ENCODE measurements at places on chromosomes 6 and 20.

GRCh38 chr20:22526512-22527012, 57.8 kb downstream of the FOXA2 start:
- no peak for DNase-seq

DNA sequence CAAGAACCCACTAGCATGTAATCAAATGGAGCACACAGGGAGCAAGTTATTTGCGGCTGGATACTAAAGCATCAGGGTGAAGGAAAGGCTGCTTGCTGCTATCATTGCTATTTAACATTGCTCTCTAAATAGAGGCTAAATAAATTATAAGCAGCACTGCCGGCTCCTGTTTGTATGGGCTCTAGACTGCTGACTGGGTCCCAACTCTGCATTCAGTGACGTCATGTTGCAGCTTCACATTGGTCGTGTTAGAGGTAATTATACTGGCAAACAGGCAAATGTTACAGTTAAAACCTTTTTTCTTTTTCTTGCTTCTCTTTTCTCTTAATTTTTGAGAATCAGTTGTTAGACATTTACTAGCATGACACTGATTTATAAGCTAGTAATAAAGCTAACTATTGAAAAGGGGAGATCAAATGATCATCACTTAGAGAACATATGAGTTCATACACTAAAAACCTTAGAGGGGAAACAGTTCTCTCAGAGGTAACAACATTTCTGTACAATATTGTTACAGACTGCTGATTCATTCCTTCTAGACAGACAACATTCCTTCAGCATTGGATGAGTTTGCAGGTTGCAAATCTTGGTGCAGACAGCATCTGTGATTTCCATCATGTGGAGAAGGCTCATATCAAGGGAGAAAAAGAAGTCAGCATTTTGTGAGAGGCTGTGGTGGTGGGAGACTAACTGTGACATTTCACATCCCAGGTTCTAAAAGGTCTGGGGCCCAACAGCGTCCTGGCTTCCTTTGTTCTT, 15.9 kb downstream of the RFPL4B start:
- peak; percentile 58 for DNase-seq

- DNase-seq = peak; percentile 20
Observed at GRCh38 chr20:21353236-21353635, 44.1 kb downstream of the NKX2-4 start.

GRCh38 chr6:35298625-35299140, 1.1 kb downstream of the DEF6 start:
- no peak for DNase-seq

DNA sequence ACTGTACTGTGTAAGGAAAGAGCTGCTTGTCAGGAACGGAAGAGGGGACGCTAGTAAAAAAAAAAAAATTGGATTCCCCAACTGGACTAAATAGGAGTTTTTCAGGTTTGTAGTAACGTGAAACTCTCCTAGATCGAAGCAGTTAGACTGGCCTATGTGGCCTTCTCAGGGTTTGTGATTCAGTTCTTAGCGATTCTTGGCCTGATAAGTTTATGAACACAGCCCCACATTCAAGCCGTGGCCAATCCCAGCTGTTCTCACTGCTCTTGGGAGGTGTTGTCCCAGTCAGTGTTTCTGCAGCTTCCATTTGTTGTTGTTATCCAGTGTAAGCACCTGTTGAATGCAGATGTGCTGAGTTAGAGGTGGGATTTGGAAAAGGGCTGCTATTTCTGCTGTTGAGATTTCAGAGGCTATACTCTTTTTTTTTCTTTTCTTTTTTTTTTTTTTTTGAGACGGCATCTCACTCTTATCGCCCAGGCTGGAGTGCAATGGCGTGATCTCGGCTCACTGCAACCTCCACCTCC, 29.7 kb downstream of the TAF8 start:
- no peak for DNase-seq

DNA sequence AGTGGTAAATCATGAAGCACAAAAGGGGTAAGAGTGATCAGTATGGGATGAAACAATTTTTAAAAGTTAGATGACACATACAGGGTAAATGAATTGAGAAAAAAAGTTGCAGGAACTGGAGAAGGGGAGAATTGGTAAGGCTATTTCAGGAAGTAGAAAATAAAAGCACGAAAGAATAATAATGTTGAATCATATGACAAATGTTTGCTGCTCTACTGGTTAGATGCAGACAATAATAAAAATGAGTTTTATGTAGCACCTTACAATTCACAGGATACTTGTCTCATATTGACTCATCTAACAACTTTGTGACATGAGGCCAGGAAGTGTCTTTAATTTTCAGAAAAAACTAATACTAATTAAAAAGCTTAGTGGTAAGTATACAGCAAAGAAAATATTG, 566.5 kb upstream of the MARCKS start:
- no peak for DNase-seq

- DNase-seq = peak; percentile 85
Observed at GRCh38 chr20:46814366-46815232, 80.0 kb upstream of the EYA2 start.

DNA sequence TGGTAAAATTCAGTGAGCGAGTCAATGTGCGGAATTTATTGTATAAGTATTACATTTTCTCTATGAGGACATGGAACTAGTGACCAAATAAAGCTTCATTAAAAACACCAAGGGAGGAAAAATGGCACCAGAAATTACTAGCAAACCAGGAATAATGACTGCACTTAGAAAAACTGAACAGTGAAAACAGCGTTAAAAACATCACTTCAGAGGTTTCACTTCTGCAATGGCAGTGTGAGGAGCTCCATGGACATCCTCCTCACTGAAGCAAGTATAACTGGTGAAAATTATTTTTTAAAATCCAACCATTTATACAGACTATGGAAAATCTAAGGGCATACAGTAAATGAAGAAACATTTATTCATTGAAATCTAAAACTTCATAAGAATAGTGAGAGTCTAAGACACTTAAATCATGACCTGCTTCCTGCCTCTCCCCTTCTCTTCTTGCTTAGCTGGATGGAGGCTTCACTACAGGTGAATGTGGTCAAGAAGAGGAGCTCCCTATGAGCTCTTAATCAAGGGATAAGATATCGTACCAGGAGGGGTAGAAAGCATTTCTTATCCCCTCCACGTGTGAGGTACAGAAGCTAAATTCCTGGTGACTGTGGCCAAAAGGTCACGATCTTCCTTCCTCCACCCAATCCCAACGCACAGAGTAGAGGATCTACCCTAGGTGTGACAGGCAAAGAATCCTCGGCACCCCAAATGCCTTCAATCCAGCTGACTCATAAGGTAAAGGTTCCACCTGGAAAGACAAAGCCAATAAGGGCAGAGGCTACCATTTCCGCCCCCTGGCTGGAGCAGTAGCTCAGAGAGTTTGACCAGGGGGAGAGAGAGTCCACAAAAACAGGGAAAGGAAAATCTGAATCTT, 12.3 kb upstream of the ASF1A start:
- DNase-seq = no peak

DNA sequence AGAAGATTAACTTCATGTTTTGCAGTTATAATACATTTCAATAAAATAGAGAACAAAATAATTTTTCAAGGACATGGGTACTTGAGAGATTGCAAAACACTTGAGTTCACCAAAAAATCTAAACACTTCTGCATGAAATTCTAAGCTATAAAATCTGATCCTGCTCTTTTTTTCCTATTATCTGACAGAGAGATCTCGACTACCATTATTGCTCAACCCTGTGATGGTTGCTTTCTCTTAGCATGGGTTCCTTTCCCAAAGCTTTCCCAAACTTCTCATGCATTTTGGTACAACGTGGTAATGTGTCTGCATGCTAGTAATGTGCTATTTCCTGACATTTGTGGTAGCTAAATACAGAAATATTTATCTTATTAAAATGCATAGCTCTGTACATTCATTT, 1243.1 kb upstream of the ADGRB3 start:
- no peak for DNase-seq

- peak; percentile 48 for DNase-seq
Observed at GRCh38 chr20:53223626-53224172, 251.5 kb downstream of the TSHZ2 start.

DNA sequence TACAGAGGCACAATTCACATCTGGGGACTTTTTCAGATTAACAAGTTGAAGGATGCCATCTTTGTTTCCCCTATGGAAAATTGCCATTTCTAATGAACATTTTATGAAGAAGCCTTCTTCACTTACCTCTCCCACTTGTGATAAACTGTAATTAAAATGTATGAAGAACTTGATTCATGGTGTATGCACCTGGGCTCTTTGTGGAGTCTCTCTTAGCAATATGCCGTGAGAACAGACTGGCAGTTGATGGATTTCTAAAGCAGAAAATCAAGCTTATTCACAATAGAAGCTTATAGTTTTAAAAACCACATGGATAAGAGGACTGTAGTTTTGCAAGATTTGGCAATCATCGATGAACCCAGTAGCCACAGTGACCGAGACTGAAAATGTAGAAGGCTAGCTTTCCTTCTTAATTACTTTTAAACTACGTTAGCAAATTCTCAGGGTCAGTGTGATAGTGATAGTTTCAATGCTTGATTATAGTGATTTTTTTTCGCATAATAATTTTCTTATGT, 270.6 kb downstream of the PRL start:
- no peak for DNase-seq

GRCh38 chr20:63503524-63503923, 4.6 kb upstream of the EEF1A2 start:
- DNase-seq = no peak

DNA sequence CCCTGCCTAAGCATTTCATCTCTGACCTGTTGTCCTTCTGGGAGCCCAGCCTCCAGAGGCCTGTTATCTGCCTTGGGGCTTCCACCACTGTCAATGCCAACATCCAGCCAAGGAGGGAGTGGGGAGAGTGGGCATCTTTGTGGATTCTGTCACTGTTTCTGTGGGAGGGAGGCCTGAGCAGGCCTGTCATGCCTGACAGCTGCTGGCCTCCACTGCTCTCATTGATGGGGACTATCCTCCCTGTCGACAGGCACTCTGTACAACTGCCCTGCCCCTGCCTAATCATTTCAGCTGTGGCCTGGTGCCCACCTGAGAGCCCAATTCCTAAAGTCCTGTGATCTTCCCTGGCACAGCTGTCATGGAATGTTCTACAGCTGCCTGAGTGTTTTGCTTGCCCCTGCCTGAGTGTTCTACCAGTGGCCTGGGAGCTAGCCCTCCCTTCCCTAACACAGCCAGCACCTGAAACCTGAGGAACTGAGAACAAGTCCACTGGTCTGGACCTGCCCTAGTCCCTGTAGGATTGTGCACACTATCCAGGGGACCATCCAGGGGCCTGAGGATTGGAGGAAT, 145.3 kb downstream of the FAM83B start:
- no peak for DNase-seq

DNA sequence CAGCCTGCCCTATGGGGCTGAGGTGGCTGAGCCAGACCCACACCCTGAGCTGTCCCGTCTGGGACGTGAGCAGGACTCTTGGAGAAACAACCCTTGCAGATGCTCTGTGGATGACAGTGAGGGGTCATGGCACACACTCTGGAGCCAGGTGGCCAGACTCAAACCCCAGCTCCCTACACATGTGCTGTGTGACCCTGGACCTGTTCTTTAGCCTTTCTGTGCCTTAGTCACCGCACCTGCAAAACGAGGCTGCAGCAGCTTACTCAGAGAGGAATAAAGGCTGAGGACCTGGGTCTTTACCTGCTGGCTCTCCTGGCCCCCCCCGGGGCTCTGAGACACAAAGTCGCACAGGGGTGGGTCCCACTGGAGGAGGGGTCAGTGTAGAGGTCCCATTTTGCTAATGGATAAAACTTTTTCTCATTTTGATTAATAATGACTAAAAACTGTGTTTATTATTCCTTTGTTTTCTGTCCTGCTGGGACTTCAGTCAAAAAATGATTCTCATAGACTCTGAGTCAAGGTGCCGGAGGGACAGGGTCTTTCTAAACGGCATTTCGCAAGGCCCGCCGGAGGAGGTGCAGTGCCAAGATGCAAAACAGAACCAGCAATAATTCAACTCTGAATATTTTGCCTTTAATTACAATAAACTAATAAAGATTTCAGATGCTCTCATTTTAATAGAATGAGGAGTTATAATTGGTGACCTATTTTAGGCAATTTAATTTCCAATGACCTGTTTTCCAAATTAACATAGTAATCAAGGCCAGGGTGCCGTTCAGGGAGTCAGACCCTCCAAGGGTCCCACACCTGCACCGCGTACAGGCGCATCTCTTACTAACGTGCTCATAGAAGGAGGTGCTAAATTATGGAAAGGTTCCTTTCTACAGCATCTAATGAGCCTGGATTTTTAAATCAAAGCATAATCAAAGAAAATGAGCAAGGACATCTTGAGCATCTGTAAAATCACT, 62.4 kb downstream of the YTHDF1 start:
- DNase-seq = no peak

GRCh38 chr20:19830211-19830785, 72.2 kb downstream of the RIN2 start:
- no peak for DNase-seq

DNA sequence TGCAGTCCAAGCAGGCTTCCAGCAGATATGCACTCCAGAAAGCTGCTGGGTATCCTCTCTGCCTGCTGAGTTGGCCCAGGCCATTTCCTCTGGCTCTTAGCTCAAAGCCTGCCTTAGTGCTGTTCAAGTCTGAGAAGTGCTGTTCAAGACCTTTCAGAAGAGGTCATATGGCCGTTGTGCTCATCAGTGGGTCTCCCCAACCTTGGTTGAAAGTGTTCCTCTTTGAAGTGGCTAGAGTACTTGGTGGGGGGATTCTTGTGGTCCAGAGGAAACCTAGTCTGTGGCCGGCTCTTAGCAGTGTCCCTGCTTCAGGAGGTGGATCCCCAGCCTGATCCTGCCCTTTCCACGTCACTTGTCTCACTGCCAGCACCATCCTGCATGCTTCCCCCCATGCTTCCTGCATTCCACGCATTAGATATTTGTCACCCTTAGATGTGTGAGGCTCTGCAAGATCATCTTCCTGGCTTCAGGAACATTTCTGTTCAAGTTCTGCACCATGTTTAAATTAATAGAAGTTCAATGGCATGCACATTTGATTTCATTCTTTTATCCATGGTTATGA, 105.0 kb downstream of the FIG4 start:
- peak; percentile 67 for DNase-seq

GRCh38 chr20:7606941-7607340, 333.3 kb downstream of the HAO1 start:
- DNase-seq = no peak

DNA sequence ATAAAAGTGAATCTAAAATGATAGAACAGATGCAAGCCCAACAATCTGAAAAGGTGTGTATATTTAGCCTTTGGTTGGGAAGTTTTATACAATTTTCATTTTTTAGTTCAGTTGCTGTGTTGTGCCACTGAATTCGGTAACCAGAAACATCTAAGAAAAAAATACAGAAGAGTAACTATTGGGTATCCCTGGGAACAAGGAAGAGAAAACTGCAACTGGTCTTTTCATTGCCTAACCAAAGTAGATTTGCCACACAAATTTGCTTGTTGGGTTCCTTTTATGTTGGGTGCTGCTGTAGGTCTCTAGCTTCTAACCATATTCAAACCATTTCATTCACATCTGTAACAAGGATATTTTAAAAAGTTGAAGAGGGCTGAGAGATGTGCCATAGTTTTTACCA, 2.8 kb upstream of the TMEM30A start:
- no peak for DNase-seq

GRCh38 chr20:36066777-36067176, 87.8 kb upstream of the EPB41L1 start:
- no peak for DNase-seq

- DNase-seq = peak; percentile 98
Observed at GRCh38 chr6:113645576-113645970, 211.6 kb upstream of the MARCKS start.

Data from fibroblast of skin of abdomen (primary cell).